Ovary (tissue), 10 donors: ENCODE measurements at places on chromosomes 1 and 21. TPM values are rescaled to one million over a fixed set of nuclear protein-coding genes. Genes with fewer than 3 reads are reported as not detected.

DNA sequence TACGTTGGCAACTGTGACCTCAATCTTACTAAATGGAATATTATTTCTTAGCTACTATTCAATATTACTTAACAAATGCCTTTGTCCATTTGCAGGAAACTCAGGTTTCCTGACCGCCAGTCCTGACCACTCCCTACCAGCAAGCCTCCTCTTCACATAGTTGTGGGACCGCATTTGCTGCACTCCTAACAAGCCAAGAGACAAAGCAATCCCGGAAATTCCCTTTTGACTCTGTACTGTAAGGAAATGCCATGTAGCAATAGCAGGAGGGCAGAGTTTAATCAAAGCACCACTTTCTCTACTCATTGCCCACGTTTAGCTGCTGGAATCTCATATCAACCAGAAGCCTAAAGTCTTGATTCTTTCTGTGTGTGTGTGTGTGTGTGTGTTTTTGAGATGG, 28.1 kb upstream of the ACBD6 start:
- H3K36me3 ChIP-seq = no peaks in the 10 kb centered on the region
- H3K27ac ChIP-seq = no peak overlapping the region
- no peak for DNase-seq
- no peak overlapping the region for H3K4me3 ChIP-seq

GRCh38 chr1:53896635-53897229, 2.7 kb downstream of the DIO1 start:
- H3K36me3 ChIP-seq = no peaks in the 10 kb centered on the region
- DNase-seq = no peak
- no peak overlapping the region for H3K27ac ChIP-seq
- peaks cover 5% of the 10 kb centered on the region for H3K4me1 ChIP-seq

DNA sequence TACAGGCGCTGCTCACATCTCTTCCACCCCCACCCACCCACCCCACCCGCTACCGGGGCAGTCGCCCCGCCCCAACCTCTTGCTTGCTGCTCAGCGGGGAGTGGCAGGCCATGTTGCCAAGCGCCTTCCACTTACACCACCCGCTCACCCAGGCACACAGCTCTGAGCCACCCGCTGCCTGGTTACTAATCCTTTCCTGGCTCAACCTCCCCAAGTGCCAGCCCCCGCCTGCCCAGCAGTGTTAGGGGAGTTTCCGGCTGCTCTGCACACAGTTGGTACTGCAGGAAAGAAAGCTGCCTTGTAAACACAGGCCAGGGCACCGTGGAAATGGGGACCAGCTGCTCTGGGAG, 56.2 kb downstream of the LACTBL1 start:
- no peak overlapping the region for H3K27ac ChIP-seq
- no peak overlapping the region for H3K4me3 ChIP-seq
- peaks cover 2% of the 10 kb centered on the region for H3K4me1 ChIP-seq
- DNase-seq = no peak

GRCh38 chr1:175000697-175001187, 995 bp downstream of the CACYBP start:
- peak overlapping the region; percentile 97 for H3K4me3 ChIP-seq
- peak overlapping the region; percentile 88 for H3K27ac ChIP-seq
- H3K27me3 ChIP-seq = no peaks in the 10 kb centered on the region
- DNase-seq = no peak

- H3K27ac ChIP-seq = no peak overlapping the region
- no peaks in the 10 kb centered on the region for H3K36me3 ChIP-seq
- no peak for DNase-seq
- no peaks in the 10 kb centered on the region for H3K4me1 ChIP-seq
Observed at GRCh38 chr1:184954232-184954995, 19.9 kb downstream of the NIBAN1 start.

DNA sequence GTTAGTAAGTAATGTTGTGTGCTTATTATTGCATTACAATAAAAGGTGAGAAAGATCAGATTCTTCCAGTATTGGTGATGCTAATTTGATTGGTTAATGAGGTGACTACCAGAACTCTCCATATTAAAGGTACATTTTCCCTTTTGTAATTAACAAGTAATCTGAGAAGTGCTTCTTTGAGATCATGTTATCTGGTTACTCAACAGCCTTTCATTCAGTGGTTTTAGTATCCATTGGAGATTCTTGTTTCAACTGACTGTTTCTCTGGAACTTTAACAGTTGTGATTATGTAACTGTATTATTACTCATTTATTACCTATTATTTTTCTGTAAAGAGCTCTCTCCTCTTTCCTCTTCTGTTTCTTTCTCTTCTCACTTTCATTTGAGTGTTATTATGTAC, 86.7 kb downstream of the PEX14 start:
- no peak overlapping the region for H3K4me3 ChIP-seq
- no peak overlapping the region for H3K27ac ChIP-seq
- no peaks in the 10 kb centered on the region for H3K27me3 ChIP-seq
- H3K36me3 ChIP-seq = no peaks in the 10 kb centered on the region

GRCh38 chr1:153277852-153278251, 18.4 kb downstream of the LORICRIN start:
- H3K4me3 ChIP-seq = no peak overlapping the region
- H3K27me3 ChIP-seq = no peaks in the 10 kb centered on the region
- no peak overlapping the region for H3K27ac ChIP-seq
- no peak for DNase-seq
- H3K4me1 ChIP-seq = no peaks in the 10 kb centered on the region
- H3K36me3 ChIP-seq = no peaks in the 10 kb centered on the region

DNA sequence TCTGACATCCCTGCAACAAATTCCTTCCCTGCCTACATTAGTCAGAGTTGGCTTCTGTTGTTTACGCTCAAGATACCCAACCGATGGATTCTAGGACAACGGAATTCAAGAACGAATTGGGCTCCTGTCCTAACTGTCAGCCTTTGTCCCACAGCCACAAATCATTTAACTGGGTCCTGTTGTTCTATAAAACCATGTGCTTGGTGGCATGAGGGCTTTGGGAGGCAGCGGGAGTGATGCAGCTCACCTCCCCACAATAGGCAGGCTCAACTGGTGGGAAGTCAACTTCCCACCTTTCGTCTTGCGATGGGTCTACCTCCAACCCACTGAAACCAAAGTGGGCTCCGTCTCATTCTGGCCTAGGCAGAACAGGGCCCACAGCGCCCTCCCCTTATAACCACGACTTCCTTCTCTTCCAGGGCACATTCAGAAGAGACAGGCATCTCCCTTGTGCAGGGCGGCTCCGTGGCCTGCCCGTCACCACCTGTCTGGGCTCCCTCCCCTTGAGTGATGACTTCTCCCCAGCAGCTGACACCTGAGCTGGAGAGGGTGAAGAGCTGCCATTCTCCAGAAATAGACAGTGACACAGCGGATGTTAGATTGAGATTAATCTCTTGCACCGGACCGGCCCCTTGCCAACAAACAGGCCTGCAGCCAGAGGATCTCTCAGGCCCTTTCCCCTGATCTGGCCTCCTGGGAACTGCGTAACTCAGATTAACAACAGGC, 26.5 kb downstream of the LRRC38 start:
- no peak for DNase-seq
- H3K36me3 ChIP-seq = no peaks in the 10 kb centered on the region

Gene VWA5B1
- total RNA-seq = not detected

Gene OXCT2
- total RNA-seq = 3.7 TPM

DNA sequence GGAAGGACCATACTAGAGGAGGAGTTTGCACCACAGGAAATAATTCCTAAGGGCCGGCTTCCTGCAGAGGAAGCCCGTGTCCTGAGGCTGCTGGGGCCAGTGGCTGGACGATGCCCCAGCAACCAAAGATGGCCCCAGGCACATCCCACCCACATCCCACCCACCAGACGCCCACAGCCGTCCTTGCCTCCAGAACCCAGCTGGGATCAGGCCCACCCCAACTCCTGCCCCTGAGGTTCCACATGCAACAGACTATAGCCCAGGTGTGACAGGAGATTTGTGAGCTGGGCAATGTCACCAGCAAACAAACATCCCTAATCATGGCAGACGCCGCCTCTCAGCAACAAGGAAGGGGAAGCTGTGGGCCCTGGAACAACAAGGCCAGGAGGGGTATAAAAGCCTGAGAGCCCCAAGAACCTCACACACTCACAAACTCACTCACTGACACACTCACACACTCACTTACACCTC, at the start of gene KRTAP10-9:
Gene KRTAP10-9, plus strand, starts transcription at position 421 of the 471 bp plus-strand sequence. CDS start 79 bp downstream, outside the sequence.
- no peak within 1 kb of the TSS for H3K27ac ChIP-seq
- H3K36me3 ChIP-seq = no peaks in the 10 kb centered on the region
- no peak within 1 kb of the TSS for H3K4me3 ChIP-seq
- no peaks in the 10 kb centered on the region for H3K27me3 ChIP-seq
